ENCODE measurements at places on chromosomes 3 and 15.

DNA sequence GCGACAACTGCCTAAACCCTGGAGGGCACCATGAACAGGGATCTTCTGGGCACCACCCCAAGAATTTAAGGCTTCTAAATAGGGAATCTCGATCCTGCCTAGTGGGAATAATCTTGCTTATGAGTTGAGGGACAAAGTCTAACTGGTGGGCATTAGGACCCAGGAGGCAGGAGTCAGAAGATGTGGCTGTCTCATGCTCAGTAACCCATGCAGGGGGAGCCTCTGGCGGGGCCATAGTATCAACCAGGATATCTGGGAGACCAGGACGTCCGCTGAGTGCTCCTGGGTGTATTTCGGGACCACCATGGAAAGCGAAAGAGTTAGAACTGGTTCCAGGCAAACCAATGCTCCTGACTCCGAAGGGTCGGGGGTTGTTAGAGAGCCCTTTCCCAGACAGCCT lies 356.1 kb downstream of the OTOL1 start:
- DNase-seq: no peak

DNA sequence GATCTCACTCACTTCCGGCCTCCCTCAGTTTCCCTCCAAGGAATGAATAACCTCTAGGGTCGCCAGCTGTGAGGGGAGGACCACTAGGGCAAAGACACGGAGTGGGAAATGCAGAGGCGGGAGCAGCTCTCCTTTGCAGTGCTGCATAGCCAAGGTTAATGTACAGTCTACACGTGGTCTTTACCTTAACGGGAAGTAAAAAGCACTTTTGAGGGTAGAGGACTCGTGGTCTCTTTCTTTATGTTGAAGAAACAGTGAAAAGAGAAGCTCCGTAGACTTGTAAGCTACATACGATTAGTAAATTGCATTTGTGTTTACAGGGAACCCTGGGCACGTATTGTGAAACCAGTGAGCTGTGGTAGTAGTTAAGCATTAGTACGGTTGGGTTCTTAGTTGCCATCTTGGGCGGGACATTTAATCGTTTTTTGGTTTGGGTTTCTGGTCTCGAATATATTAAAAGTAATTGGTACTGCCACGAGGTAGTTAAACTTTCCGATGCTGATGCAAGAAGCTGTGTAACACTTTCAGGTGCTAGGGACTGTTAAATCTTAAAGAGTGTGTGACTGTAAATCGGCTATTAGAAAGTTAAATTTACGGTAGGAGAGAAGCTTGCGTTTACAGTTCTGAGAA lies 828 bp downstream of the U2SURP start:
- DNase-seq: no peak

- peak; percentile 52 for DNase-seq
Observed at GRCh38 chr3:171566803-171567422, 106.7 kb upstream of the TNIK start.

DNA sequence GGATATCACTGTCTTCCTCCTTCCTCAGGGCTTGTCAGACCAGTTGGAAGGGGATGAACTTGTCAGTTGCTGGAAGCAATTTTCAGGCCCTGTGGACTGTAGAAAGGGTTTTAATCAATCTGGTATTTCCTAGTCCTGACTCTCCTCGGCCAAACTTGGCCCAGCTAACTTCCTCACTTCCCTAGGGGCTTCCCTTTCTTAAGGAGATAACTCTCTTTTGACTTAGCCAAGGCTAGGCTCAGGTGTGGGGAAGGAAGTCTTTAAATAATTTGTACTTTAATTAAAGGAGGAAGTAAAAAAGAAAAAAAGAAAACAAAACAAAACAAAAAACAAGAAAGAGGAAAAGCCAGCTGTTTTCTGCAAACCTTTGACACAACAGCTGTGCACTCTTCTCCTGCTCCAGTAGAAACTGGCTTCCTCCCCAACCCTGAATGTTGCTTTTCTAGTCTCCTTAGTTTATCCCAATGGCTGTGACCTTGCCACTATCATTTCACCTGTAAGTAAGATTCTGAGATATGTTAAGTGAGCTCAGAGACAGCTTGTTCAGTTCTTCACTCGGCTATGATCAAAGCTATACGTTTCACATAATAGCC lies 53.0 kb upstream of the ST3GAL6 start:
- no peak for DNase-seq

DNA sequence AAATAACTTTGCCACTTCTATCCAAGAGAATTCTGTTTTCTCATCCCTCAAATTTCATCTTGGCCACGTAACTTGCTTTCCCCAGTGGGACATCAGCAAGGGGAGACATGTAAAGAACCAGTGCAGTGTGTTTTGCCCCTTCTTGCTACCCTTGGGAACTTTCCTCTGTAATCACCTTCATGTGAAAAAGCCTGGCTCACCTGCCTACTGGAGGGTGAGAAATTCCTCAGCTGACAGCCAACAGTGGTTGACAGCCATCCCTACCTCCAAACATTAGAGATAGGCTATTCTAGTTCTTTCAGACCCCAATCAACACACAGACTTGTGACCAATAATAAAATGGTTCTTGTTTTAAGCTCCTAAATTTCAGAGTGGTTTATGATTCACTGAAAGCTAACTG lies 333.9 kb upstream of the TBC1D5 start:
- DNase-seq: no peak

- no peak for DNase-seq
Observed at GRCh38 chr3:194112120-194113106, 23.5 kb upstream of the HES1 start.
